ENCODE measurements at places on chromosomes 5 and 9.
A peak's percentile ranks its signal among the peaks of the same experiment; 100 is the strongest.

DNA sequence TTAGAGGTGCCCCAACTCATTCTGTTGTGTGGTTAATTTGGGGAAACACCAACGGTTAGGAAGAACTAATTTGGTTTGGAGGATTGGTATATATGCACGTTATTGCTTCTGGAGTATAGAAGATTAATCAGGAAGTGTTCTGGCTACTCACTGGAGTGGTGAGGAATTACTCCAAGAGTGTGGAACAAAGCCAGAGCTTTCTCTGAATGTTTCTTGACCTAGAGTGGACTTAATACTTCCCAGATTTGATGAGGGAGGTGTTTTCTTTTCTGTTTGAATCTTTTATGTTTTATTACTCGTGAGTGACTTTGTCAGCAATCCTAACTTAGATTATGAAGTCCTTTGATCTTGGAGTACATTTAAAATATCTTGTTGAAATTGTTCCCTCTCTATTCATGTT lies 163.7 kb downstream of the MAN2A1 start:
- no peak for DNase-seq

- peak; percentile 74 for DNase-seq
Measured at GRCh38 chr9:120755810-120756434, 37.3 kb downstream of the FBXW2 start.

DNA sequence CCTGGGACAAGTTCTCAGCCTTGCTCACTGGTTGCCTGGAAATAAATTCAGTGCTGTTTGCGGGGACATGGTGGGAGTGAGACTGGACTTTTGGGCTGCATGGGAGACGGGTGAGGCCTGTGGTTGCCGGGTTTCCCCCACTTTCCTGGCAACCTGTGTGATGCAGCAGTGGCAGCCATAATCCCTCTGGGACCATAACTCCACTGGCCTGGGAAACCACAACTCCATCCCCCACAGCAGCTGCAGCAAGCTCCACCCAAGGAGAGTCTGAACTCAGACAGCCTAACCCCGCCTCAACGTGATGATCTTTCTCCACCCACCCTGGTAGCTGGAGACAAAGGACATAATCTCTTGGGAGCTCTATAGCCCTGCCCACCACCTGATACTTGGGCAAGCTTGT lies 349.9 kb downstream of the PIK3R1 start:
- no peak for DNase-seq

DNA sequence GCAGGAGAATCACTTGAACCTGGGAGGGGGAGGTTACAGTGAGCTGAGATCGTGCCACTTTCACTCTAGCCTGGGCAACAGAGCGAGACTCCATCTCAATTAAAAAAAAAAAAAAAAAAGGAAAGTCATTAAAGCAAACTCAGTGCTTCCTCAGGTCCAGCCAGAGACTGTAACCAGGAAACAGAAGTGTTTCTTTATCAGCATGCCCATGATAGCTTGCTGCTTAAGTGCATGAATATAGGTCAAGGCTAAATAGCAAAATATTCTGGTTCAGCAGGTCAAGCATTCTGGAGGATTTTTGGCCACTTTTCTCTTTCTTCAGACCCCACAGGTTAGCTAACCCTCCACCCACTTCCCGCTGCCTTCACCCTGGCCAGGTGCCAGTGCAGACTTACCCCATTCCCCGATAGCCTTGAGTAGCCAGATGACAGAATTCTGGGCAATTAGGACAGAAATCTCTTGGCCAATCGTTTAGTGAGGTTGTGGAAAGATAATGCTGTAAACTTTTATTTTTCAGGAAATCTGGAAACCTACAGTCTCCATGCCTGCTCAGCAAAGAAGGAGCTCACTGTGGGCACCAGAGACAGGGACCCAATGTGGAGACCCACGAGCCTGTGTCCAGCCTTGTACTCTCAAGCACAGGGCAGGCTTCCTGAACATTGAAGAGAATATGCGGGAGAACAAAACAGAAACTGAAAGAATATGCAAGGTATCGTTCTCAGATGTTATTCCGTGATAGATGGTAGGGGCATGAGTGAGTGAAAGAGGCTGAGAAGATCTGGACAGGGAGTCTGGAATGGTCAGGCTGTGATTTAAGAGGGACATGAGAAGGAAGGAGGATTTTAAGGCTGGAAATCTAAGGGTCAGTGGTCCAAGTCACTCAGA lies 4.2 kb upstream of the UGT3A2 start:
- no peak for DNase-seq

DNA sequence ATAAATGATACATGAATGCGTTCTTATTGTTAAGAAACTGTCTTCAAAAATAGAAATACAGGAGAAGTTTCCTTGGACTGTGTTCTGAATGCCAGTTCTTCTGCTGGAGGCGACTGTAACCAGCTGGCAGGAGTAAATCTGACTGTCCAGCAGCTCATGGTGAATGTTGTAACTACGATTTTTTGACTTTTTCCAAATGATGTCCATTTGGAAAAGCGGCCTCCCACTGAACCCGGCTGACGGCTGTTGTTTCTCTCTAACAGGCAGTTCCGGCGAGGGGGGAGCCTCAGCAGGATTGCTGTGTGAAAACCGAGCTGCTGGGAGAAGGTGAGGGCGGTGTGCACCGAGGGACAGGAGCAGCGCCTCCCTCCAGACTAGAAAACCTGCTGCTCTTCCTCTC lies 91.9 kb downstream of the EHMT1 start:
- DNase-seq = no peak

DNA sequence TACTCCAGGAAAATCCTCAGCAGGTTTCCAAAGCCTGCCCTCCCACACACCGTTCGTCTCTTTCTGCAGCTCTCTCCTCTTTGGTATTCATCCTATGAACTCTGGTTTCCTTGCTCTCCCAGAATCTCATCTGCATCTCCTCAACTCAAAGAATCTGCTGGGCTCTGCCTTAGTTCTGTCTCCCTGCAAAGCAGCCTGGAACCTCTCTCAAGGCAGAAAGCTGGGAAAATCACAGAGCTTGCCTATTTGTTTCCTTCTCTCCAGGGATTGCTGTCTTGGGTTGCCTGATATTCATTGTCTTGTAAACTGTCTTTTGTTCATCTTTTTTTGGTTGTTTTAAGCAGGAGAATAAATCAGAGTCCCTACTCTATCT lies 5.3 kb upstream of the ERAP2 start:
- DNase-seq = no peak

GRCh38 chr5:124264499-124264898 lies 481.9 kb downstream of the ZNF608 start:
- DNase-seq = no peak

DNA sequence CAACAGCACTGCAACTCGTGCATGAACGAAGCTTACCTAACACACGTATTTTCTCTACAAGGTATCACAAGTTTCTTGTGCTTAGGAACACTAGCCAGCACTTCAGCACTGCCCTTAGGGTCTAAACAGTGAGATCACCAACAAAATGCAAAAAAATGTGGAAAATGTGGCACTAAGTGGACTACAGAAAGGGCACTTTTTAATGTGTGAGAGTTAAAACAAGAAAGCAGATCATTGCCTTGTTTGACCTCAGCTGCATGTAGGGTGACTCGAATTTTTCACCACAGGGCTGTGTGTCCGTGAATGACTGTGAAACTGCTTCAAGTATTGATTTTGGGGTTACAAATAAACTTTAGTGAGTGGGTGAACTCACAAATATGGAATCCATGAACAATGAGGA lies 90.5 kb downstream of the MARCHF3 start:
- no peak for DNase-seq

GRCh38 chr9:111898331-111899096 lies 1.9 kb downstream of the UGCG start:
- peak; percentile 68 for DNase-seq

GRCh38 chr5:162842727-162843126 lies 594.7 kb upstream of the CCNG1 start:
- no peak for DNase-seq

- no peak for DNase-seq
Measured at GRCh38 chr9:83032065-83032625, 30.8 kb downstream of the RASEF start.

DNA sequence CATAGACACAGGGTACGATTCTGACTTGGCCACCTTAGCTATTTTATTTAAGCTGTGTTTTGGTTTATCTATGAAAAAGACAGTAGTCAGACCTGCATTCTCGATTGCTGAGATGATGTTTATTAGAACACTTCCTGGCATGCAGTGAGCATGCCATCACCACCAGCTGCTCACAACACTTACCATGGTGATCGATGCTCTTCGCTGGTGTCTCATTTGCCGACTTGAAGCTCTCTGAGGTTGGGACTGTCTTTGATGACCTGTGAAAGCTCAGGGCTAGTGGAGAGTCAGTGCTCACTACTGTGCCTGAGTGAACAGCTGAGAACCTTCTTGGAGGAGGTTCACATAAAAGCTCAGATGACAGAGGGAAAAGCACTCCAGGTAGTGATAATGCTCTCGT lies 4.4 kb upstream of the C9orf153 start:
- no peak for DNase-seq

DNA sequence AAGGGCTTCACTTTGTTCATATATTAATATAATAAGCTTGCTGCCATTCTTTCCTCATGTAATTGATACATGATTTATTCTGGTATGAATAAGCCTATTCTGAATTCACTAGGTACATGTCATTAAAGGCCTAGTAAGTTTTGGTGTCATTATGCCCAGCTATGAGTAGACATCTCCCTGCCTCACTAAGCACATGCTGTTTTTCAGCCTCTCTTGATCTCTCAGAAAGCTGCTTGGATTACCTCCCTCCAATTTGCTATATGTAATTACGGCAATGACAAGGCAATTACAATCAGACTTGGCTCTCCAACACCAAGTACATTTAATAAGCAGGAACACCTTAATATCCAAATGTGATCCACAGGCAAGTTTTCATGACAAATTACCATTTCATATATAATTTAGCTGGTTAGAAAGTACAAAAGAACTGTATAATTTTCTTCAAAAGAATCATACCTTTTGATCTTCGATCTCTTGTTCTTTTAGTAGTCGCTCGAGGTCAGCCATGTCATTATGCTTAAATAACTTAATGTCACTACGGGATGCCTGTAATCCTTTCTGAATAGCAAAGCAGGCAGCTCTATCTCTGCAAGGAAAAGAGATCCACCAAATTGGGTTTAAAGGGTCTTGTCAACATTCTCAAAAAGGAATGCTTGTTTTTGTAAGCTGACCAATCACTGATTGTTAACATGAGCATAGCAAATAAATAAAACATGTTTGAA lies 56.3 kb downstream of the SPTLC1 start:
- DNase-seq = no peak

DNA sequence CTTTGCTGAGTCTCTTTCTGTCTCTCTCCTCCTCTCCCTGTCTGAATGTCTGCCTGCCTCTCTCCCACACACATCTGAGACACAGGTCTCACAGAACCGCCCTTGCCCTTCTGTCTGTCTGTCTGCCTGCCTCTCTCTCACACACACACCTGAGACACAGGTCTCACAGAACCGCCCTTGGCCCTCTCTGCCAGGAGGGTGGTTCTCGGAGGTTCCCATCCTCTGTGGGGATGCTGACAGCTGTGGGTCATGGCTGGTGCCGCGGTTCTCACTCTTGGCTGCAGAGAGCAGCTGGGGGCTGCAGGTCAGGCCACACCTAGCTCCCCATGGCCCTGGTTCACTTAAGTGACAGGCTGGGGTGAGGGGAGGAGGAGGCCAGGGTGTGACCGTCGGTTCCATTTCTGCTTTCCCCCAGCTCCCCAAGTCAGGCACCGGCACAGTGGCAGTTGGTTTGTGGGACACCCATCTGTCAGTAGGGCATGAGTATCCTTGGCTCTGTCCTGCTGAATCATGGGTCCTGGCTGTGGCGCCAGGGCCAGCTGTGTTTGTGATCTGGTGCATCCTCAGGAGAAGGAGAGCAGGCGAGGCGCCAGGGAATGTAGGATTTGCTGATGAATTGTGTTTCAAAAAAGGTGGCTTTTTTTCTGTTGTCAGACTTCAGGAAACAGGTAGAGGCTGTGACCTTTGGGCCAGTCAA lies 42.3 kb upstream of the CLPTM1L start:
- DNase-seq = no peak

- DNase-seq = no peak
Measured at GRCh38 chr9:91211919-91212318, 149.8 kb downstream of the AUH start.

DNA sequence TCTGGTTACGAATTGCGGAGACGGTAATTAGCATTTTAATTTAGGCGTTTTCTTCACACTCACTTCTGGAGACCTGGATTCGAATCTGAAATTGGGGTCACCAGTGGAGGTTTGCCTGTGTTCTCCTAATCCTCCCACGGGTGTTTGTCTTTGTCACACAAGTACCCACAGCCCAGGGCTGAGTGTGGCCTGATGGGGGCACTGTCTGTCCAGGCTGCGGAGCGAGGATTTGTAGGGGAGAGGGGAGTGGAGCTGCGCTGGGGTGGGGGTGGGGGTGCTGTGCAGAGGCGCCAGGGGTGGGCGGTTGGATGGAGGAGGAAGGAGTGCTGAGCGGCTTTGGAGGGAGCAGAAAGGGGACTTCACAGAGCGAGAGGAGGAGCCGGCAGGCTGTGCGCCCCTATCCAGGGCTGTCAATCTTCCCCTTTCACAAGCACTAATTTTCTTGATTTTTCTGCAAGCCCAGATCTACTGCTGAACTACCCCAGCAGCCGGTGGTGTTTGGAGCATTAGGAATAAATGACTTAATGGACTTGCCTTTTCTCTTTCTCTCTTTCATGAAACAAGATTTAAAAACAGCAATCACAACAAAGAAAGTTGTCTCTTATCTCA lies 53.1 kb downstream of the TSPAN17 start:
- peak; percentile 46 for DNase-seq

DNA sequence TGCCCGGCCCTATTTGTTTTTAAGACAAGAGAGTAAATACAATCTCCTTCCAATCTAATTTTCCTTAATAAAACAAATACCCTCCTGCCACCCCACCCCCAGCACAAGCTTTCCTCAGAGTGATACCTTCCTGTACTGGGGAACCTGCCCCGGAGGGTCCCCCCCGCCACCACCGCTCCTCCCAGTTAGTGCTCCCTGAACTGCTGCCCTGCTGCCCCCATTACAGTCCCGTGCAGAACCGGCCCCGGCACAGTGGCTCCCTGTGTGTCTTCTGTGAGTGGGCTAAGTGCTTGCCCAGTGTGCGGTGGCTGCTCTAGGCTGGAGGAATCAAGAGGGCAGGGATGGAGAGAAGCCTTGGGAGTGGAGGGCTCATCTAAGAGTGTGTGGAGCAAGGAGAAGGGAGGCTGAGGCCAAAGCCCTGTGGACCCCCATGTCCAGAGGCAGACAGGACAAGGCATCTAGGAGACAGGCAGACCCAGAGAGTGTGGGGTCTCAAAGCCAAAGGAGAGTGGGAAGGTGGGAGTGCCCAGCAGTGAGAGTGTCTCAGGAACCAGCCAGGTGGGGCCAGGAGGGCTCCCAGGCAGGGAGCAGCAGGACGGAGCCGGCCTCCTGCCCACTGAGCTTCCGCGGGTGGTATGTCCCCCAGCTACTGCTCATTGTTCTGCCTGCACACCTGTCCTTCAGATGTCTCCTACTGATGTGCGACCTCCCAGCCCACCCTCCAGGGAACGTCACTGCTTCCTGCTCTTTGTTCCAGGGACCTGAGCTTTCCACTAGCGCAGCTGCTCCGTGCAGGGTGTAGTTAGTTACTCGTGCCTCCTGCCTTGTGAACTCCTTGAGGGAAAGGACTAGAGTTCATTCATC lies 129.0 kb downstream of the DAB2IP start:
- no peak for DNase-seq

Measured in SK-MEL-5 (cell line).